Pulmonary artery endothelial cell (primary cell): ENCODE measurements at places on chromosomes 7 and 10. TPM values are rescaled to one million over a fixed set of nuclear protein-coding genes. Genes with fewer than 3 reads are reported as not detected.

CACNA2D1 gene
- total RNA-seq = 61.4 and 93.2 TPM in 2 replicates

VIM gene
- total RNA-seq = 5,223 and 8,926 TPM in 2 replicates

COL13A1 gene
- 33.6 and 68.0 TPM in 2 replicates for total RNA-seq

AZGP1 gene
- not detected in 2 replicates for total RNA-seq

FAM24B gene
- 7.1 and 7.9 TPM in 2 replicates for total RNA-seq

DNA sequence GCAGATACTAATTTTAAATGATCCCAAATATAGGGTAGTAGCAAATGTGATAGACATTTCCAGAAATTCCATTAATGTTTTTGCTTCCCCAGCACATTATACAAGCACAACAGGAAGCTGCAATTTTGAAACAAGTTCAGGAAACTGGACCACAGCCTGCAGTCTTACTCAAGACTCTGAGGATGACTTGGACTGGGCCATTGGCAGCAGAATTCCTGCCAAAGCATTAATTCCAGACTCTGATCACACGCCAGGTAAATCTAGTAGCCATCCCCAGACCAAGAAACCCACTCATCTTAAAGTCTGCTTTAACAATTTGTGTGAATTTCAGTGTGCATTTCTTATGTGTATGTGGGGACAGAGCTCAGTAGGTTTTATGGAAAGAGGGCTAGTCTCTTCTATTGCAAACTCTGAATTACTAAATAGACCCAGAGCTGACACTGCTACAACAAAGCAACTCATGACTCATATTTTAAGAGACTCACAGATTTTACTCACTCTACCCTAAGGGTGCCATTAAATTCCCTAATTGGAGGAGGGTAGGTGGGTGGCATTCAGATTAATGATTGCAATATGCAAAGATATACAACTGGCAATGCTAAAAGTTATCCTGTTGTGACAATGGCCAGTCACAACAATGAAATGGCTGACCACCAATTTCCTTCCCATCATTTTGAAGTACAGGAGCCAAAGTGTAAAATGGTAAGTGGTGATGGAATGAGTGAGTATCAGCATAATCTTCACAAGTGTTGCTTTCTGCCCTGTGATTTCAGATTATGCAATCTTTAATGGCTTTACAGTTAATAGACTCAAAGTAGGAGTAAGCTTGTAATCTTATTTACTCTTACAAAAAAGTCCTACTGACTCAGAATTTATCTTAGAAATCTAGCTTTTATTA, 317.6 kb upstream of the PLXDC2 start:
- no peak for DNase-seq

DNA sequence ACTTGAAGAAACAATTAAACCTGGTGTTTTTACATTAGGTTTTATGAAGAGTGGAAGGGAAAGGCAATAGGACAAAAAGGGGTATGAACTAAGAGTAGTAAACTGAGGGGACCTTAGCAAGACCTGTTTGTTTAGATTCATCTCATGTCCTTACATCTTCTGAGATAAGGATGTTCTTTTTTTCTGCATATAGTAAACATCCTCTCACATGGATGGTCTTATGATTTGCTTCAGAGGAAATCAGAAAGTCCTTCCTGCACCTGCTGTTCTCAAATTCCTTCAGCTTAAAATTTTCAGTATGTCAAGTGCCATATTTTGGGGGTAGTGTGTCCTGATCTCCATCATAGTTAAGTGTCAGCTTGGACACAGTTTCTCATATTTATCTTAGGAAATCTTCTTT, 232.6 kb downstream of the ADK start:
- no peak for DNase-seq

DNA sequence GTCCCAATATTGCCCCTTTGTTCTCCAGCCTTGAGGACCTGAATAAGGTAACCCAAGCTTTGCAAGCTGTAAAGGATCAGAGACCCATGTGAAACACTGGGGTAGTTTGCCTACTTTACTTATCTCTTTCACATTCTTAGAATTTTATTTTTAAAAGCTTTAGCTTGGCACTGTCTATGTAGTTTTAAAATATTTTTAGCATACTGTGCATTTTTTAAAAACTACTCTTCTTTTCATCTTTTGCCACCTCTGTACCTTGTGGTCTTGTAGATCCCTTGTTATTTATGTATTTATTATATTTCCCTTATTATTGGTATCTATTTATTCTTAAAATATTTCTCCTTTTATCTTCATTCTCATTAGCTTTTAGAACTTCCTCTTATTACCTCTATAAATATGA, 12.0 kb upstream of the PTPRZ1 start:
- no peak for DNase-seq

DNA sequence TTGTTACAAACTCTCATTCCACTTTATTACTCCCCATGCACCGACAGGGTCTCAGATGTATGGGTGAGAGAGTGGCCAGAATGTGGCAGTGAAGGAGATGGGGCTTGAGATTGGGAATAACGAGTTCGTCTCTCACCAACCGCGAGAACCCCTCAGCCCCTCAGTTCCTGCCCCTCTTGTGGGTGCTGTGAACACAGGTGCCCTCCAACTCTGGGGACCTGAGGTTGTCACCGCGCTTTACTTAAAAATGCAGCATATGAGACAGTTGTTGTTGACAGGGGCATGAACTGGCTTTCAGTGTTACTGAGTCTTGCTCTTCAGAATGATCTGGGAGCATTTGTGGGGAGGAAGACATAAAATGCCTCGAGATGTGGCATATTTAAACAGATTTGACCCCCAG, 290.0 kb downstream of the WDR37 start:
- DNase-seq = no peak

DNA sequence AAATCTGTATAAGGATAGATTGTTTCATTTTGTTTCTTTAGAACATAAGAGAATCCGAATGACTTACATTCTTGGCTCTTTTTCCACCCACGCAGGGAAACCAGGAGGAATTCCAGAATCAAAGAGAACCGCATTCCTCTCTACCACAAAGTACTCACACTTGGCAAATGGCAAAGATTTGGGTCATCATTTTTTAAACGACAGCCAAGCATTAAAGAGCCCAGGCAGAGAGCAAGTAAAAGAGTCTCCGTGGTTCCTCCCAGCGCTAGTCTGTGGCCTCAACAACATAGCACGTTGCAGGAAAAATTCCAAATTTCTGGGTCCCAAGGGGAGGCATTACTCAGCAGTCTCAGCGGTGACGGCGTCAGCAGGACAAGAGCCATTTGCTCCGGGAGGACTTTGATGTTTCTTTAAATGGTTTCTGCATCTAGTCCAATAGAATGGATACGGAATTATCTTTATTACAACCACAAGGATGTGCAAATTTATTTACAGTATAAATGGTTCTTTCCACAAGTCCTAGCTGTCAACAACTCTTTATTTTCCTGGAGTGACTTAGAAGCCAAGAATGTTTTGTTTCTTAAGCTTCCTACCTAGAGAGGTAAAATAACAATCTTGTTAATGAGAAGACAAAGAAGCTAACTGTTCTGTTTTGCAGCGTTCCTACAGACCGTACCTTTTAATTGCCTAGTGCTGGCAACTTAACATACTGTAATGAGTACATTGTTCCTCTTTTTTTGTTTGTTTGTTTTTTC, 232.5 kb downstream of the SKIDA1 start:
- peak; percentile 77 for DNase-seq

DNA sequence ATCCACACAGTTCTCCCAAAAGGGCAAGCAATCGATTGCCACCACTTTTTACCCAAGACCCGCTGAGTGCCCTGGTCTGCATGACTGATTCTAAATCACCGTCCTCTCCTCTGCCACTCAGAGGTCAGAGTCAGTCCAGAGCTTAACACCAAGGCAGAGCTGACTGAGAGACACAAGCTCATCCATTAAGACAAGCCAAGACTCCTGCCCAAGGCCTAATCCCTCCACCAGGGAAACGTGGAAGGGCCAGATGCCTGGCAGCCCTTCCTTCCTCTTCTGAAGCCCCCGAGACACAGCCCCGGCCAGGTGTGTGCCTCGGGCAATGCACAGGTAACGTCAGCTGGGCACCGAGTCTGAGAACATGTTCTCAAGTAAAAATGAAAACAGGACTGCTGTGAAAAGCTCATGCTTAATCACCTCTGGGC, 51.7 kb downstream of the DIP2C start:
- no peak for DNase-seq

DNA sequence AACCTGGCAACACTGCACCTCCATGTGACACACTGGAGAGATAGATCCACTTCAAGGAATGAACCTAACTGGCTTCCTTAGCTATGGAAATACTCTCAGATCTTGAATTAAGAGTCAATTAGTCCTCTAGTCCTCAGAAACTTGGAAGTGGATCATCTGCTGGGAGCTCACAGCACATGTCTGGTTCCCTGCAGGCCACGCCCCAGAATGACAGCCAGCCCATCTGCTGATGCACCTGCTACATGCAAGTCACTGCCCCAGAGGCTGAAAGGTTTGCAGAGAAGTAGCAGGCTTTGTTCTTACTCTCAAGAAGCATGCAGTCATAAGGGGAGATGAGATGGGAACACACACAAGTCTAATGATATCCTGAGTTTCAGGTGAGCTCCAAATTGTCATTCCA, 275.9 kb downstream of the SKAP2 start:
- DNase-seq = no peak

DNA sequence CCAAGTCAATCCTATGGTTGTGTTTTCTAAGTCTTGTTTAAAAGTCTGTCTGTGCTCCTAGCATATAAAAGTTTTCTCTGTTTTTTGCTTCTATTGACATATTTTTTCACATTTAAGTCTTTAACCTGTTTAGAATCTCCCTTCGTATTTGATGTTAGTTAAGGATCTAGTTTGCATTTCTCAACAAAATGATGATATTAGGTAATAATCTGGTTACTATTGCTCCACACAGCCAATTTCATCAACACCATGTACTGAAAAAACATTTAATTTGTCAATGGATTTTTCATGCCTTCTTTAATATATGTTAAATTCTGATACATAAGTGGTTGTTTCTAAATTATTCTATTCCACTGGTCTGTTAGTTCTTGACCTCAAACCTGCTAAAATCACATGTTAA, 17.5 kb upstream of the TSGA13 start:
- no peak for DNase-seq

GRCh38 chr7:26329520-26330255, 38.0 kb downstream of the SNX10 start:
- DNase-seq = no peak

- DNase-seq = no peak
Measured at GRCh38 chr7:117458977-117459583, 20.7 kb upstream of the CFTR start.

GRCh38 chr7:54774785-54775740, 16.1 kb upstream of the SEC61G start:
- no peak for DNase-seq

DNA sequence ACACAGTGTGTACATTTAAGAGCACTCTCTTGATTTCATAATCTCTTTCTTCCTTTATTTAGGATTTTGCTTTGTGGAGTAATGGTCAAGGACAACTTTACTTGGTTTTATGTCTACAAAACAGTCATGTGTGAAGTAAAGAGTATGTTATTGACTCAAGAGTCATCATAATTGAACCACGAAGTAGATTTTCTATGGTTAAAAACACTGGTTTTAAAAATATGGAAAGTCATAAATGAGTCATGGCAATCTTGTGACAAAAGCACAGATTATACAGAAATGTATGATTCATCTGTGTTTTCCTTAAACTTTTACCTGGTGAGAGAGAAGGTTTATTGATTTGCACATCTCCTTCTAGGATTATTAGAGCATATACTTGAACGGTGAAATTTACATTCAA, 969.7 kb downstream of the GATA3 start:
- no peak for DNase-seq

DNA sequence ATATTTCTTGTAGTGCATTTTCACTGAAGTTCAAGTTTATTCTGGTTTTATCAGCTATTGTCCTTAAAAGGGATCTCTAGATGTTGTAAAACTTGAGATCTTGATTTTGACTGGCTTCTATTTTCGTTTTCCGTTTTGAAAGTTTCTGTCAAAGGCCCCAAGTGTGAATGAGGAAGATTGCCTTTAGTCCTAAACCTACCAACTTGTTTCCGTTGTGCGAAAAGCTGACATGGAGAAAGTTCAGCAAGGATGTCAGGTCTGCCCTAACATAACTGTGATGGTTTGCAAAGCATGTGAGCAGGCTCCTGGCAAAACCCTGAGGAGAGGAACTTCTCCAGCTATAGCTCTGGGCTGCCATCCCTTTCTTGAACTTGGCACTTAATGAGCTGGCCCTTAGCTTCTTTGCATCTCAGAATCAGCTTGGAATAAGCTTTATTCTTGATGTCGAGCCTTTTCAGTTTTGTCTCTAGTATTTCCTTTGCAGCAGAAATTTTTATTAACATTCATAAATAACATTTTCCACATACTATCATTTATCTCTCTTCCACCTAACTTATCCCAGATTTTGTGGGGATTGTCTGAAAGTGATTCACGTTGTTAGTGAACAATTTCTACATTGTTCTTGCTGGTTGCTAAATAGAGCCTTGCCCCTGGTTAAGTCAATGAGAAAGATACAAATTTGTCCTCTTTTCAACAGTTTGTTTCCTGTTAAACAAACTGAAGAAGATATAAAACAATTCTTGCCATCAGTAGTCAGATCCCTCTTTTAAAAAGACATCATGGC, 559.4 kb downstream of the SUGCT start:
- no peak for DNase-seq
